ENCODE measurements at places on chromosomes 5 and 9.

DNA sequence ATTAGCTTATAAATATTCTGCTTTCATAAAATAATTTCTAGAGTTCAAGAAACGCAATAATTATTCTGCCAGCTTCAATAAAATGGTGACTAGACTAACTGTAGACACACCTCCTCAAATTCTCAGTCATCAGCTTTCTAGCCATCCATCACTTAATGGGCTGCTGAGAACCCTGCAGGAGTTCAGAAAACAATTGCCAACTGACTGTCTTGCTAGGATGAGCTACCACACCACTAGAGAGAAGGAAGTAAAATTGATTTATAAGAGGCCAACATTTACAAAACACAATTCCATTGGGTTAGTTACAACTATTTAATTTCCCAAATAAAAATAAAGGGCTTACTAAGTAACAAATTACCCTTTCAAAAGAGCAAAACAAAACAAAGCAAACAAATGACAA is 126.5 kb upstream of the PAPPA start:
- DNase-seq = no peak

DNA sequence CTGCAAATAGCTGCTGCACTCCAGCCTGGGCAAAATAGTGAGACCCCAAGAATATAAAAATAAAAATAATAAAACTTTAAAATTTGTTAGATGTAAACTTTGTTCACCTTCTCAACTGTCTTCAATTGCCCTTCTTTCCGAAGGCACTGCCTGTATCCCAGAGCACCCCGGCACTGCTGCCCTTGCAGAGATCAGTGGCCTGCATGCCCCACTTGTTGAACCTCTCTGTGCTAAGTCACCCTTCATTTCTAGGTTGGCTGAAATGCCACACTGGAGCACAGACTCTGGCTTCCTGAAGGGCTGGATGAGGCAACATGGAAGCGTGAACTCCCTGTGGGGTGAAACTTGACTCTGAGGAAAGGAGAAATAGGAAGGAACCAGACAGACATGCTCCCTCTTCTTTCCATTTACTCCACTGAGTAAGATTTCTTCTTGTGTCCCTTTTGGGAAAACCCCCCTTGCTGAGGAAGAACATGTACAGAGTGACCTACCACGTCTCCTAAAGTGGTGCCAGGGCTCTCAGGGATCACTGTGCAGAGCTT is 8.4 kb upstream of the JMY start:
- no peak for DNase-seq

- peak; percentile 77 for DNase-seq
Measured at GRCh38 chr5:94746731-94747124, 128.3 kb downstream of the SLF1 start.

DNA sequence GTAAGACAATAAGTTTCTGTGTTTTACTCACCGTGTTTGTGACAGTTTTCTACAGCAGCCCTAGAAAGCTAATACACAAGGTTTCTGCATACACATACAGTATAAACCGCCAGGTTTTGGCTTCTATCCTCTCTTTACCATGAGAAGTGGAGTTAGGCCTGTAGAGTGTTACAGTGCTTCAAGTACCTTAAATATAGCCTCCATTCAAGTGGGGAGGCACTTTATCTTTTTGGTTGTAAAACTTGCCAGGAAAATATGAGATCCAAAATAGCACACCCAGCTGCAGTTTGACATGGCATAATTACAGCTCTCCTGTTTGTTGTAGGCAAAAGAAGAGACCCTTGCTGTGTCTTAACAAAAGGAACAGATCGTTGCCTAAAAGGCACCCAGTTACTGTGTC is 90.3 kb upstream of the PTPN3 start:
- DNase-seq = no peak

DNA sequence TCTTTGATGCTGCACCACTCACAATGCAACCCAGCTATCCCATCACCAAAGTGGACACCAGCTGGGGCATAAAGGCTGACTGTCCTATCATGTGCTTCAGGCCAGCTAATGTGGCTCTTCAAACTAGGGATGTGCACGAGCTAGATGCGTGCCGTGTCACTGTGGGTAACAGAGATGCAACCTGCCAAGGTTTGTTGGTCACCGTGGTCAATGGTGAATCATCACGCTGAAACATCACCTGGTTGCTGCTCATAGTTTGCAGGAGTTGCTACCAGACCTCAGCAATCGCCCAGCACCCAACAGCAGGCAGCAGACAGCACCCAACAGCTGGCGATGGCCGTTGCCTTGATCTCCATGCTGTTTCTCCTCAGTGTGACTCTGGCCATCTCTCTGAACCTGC is 2.1 kb upstream of the PCDHGA1 start:
- DNase-seq = no peak
